GM23248 (cell line): ENCODE measurements at places on chromosomes 7 and 10. TPM values are rescaled to one million over a fixed set of nuclear protein-coding genes. Genes with fewer than 3 reads are reported as not detected.

- no peak for DNase-seq
- H3K4me1 ChIP-seq, result peaks cover 20% of the 10 kb centered on the region
- no peaks in the 10 kb centered on the region for H3K27me3 ChIP-seq
- H3K4me3 ChIP-seq, result no peak overlapping the region
Observed at GRCh38 chr7:90698616-90699015, 102.5 kb downstream of the CDK14 start.

- no peak overlapping the region for H3K27ac ChIP-seq
- no peaks in the 10 kb centered on the region for H3K27me3 ChIP-seq
- DNase-seq, result peak; percentile 74
- no peaks in the 10 kb centered on the region for H3K36me3 ChIP-seq
Observed at GRCh38 chr7:100190048-100190711, 12.5 kb downstream of the STAG3 start.

DNA sequence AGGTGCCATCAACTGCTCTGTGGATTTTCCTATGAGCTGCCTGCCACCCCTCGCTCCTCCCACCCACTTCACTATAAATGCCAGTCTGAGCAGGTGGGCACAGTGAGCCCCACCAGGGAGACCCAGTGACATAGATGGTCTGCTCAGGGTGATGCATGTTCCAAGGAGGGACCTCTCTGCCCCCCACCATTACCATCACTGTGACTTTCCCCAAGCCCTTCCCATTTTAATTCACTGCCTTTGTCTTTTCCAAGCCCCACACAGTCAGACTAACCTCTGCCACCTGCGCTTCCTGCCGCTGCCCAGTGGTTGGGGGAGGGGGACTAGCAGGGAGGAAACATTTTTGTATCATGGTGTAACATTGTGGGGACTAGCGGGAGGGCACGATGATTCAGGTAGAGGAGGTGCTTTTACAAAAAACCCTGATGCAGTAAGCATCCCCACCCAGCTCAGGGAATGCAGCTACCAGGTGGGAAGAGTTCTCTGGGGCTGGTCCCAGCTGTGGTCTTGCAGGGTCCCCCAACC, 24.6 kb downstream of the PRSS2 start:
- peaks cover 4% of the 10 kb centered on the region; the same call in 1 of the 2 replicates for H3K4me1 ChIP-seq
- no peak for DNase-seq
- peaks cover 86% of the 10 kb centered on the region for H3K27me3 ChIP-seq
- no peak overlapping the region for H3K4me3 ChIP-seq

DNA sequence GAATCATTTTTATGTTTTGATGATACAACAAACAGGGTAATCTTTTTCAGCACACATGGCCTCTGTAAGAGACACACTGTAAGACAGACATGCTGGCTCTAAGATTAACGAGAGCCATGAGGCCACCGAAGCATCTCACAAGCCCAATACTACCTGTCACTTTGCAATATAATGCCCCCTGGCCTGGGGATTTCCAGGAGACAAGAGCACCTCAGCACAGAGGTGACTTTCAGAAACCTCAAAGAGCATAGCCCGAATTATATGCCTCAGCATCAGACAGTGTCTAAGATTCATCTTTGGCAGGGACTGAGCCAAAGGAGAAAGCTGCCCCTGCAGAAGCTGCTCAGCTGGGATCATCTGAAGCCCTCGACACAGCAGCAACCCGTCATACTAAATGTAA, 44.2 kb upstream of the TMEM213 start:
- no peak overlapping the region for H3K27ac ChIP-seq
- H3K4me1 ChIP-seq, result no peaks in the 10 kb centered on the region
- H3K4me3 ChIP-seq, result no peak overlapping the region

- peak; percentile 80 for DNase-seq
- H3K4me1 ChIP-seq, result peaks cover 66% of the 10 kb centered on the region
- no peaks in the 10 kb centered on the region for H3K27me3 ChIP-seq
- peak overlapping the region; percentile 82 for H3K27ac ChIP-seq
Observed at GRCh38 chr10:33277135-33277536, 57.3 kb downstream of the NRP1 start.

GRCh38 chr7:117014673-117015133, 61.4 kb downstream of the ST7 start:
- H3K27me3 ChIP-seq, result no peaks in the 10 kb centered on the region
- DNase-seq, result peak; percentile 84
- H3K4me3 ChIP-seq, result peak overlapping the region; percentile 58

GRCh38 chr10:123782549-123782948, 109.1 kb downstream of the CPXM2 start:
- H3K36me3 ChIP-seq, result no peaks in the 10 kb centered on the region
- H3K27ac ChIP-seq, result no peak overlapping the region
- no peaks in the 10 kb centered on the region for H3K27me3 ChIP-seq
- H3K4me1 ChIP-seq, result no peaks in the 10 kb centered on the region

- DNase-seq, result no peak
- H3K4me3 ChIP-seq, result no peak overlapping the region
- H3K27ac ChIP-seq, result no peak overlapping the region
- H3K4me1 ChIP-seq, result no peaks in the 10 kb centered on the region
- no peaks in the 10 kb centered on the region for H3K36me3 ChIP-seq
Observed at GRCh38 chr7:149824301-149824741, 13.9 kb upstream of the ZNF862 start.

DNA sequence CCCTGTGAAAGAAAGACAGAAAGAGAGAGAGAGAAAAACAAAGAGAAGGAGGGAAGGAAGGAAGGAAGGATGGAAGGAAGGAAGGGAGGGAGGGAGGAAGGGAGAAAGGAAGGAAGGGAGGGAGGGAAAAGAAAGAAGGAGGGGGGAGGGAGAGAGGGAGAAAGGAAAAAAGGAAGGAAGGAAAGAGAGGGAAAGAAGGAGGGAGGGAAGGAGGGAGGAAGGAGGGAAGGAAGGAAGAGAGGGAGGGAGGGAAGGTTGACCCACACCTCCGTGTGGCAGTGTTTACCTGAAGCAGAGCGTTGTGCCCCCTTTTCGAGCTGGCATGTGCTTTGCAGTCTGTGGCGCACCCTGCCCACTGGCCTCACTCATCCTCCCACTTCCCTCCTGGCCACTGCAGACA, 12.3 kb upstream of the MPP7 start:
- H3K36me3 ChIP-seq, result no peaks in the 10 kb centered on the region
- no peak overlapping the region for H3K27ac ChIP-seq
- H3K4me1 ChIP-seq, result peaks cover 3% of the 10 kb centered on the region; the same call in 1 of the 2 replicates
- DNase-seq, result no peak
- no peak overlapping the region for H3K4me3 ChIP-seq

GRCh38 chr10:18610517-18610916, 40.9 kb downstream of the NSUN6 start:
- peak; percentile 77 for DNase-seq
- H3K27ac ChIP-seq, result peak overlapping the region; percentile 28
- no peak overlapping the region for H3K4me3 ChIP-seq
- no peaks in the 10 kb centered on the region for H3K27me3 ChIP-seq
- peaks cover 24% of the 10 kb centered on the region for H3K4me1 ChIP-seq

RFC2 gene
- total RNA-seq, result 15.9 and 23.1 TPM in 2 replicates

VGF gene
- total RNA-seq, result 0.89 TPM in 1 of 2 replicates, not detected in the other

DPY19L1 gene
- 33.5 and 33.8 TPM in 2 replicates for total RNA-seq

OPN1SW gene
- not detected in 2 replicates for total RNA-seq

PAX4 gene
- total RNA-seq, result not detected in 2 replicates

SLC26A5 gene
- total RNA-seq, result not detected in 2 replicates

RPEL1 gene
- not detected in 2 replicates for total RNA-seq
